ENCODE measurements at places on chromosomes 16 and 17.

DNA sequence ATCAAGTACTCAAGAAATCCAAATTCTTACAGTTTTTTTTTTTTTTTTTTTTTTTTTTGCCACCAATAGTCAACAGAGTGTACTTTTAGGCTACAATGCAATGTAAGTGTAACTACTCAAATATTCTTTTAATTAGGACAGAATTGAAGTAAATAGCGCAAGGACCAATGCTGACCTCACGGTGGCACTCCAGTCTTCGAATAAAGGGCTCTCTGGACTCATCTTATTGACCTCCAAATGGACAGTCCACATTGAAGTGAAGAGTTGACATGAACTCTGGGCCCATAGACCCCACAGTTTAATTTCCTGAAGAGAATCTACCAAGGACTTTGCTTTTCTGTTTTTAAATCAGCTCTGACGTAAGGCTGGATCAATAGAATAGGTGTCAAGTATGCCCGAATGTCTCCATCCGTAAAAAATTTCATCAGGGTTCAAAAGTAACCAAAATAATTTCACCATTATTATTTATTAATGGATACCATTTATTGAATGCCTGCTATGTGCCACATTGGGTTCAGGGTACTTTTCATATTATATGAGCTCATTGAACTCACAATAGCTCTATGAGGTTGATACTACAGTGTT lies 7.3 kb upstream of the DDX52 start:
- DNase-seq = peak; percentile 32

DNA sequence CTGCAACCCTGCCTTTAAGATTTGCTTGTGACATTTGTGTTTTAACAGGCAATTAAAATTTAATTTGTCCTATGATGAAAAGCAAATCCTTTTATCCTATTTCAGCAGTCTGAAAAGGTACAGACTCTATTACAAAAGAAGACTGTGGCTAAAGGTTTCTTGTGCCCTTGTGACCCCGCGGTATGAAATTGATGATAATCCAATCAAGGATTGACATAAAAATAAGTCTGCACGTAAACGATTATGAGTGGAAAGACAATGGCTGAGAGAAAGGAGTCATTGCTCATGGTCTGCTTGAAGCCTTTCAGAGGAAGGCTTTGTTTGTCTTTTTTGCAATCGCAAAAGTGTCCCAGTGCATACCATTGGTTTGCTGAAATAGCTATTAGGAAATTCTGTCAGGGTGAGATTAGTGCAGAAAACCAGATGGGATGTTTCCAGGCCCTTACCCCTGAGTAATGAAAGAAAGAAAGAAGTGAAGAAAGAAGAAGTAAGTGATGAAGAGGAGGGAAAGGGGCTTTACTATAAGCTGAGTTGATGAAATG lies 867.8 kb upstream of the CDH8 start:
- DNase-seq = peak; percentile 61

DNA sequence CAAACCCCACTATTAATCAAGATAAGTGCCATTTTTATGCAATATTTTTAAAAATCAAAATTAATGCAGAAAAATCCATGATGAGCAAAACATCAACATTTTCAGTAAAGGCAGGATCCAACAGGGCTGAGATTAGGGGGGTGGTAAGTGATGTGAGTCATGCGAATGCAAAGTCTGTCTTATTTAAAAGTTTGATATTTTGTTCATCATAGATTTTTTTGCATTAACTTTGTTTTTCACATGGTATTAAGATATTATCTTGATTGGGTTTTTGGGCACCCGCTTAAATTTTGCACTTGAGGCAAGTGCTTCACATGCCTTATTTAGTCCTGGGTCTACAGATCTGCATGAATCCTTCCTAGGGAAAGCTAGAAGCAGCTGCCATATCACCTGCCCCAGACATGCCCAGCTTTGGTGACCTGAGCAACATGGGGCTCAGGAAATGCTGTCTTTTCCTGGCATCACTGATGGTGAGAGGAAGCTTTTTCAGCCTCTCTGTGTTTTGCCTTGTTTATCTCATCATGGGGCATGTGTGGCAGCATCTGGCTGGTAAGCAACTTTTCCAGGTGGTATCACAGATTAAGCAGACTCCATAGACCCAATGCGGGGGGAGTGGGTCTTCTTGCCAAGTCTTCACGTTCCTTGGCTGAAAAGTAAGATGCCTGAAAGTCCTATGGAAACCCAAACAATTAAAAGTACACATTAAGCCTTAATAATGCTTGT lies 57.6 kb upstream of the NFAT5 start:
- no peak for DNase-seq

GRCh38 chr17:74387365-74388218 lies 20.3 kb downstream of the GPR142 start:
- DNase-seq = no peak

- no peak for DNase-seq
Observed at GRCh38 chr16:51248217-51248616, 97.1 kb upstream of the SALL1 start.

GRCh38 chr16:56388209-56388608 lies 37.1 kb downstream of the AMFR start:
- no peak for DNase-seq

- DNase-seq = no peak
Observed at GRCh38 chr16:69894676-69895075, 56.5 kb upstream of the CLEC18A start.

DNA sequence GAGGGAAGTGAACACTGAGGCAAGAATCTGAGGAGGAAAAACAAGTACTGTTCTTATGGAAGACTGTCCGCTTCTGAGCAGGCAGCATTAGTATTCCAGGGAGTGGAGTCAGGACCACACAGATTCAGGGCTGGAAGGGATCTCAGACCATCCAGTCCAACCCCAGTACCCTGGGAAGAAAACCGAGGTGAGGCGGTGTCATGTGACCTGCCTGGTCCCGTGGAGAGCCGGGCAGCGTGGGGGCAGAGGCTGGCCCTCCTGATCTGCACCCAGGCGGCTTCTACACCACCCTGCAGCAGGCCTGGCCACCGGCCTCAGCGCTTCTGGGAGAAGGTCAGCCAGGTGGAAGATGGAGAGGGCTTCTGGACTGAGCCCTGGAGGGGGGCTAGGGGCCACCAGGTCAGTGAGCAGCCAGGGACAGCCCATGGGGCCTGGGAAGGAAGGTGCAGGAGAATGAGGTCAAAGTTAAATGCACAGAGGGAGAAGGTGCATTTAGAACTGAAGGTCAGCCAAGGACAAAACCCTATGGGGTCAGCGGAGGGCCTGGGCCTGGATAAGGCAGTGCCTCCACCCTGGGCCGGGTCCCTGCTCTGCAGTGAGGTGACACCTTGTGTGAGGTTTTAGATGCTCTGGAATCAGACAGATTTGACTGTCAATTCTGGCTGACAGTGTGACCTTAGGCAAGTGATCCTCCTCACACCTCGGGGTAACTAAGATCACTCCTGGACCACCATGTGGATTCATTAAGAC lies 45.9 kb downstream of the VAC14 start:
- DNase-seq = no peak

DNA sequence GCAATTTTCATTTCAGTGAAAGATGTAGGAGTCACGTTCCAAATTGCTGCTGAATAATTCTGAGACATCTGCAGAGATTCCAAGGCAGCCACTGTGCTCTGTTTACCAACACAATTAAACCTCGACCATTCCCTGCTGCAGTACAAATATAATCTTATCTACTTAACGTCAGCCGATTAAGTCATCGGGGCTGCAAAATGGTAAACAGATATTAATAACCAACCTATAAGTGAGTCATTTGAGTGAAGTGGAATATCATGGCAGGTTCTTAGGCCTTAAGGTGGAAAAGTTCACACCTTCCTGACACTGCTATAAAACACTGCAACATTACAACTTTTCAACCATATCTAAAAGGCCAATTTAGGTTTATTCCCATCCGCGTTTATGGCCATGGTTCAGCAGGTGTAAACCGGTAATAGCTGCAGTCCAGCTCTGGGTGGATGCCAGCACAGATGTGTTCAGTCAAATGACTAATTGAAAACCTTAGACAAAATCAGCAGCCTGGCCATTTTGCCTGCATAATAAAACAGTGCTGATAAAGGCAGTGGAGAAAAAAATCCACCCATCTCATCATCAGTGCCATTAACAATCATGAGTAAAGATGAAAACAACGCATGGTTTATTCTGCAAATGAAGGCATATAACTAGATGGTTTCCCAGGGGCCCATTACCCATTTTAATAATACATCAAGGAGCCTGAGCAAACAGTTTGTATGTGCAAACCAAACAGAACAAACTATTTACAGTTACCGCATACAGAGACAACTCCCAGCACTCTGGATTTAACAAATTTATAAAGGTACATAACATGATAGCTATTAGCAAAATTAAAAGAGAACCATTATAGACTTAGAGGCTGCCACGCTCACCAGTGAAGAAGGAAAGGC lies 202.9 kb upstream of the IRX3 start:
- no peak for DNase-seq

DNA sequence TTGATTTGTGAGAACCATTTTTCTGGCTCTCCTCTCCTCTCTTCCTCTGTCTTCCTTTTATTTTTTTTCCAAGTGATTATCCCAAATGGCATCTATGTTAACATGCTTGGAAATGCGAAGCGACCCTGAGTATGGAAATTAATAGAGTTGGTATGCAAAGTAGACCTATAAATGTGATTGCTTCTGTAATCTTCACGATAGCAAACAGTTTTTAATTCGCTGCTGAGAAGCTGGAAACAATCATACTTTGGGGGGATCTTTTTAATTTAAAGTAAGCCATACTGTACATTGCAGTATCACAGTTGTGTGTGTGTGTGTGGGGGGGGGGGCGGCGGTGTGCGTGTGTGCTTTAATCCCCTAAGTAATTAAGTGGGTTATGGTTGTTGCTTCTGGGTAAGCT lies 233.3 kb downstream of the CDH13 start:
- DNase-seq = no peak

DNA sequence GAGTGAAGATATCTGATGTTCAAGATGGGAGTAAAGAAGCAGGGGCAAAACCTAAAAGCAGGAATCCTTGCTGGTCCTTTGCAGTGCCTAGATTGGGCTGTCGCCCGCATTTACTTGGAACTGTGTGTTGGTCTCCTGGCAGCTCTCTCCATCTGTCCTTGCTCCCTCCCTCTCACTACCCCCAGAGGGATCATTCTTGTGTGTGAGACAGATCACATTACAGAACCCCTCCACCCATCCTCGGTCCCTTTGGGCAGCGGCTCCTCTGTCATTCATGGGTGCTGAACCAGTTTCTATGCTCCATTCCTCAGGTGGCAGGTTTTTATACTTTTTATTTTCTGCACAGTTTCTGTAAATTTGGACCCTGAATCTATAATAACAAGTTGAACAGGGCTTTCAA lies 99.4 kb upstream of the MYOCD start:
- DNase-seq = no peak

GRCh38 chr17:73521376-73521775 lies 122.9 kb downstream of the SDK2 start:
- no peak for DNase-seq

DNA sequence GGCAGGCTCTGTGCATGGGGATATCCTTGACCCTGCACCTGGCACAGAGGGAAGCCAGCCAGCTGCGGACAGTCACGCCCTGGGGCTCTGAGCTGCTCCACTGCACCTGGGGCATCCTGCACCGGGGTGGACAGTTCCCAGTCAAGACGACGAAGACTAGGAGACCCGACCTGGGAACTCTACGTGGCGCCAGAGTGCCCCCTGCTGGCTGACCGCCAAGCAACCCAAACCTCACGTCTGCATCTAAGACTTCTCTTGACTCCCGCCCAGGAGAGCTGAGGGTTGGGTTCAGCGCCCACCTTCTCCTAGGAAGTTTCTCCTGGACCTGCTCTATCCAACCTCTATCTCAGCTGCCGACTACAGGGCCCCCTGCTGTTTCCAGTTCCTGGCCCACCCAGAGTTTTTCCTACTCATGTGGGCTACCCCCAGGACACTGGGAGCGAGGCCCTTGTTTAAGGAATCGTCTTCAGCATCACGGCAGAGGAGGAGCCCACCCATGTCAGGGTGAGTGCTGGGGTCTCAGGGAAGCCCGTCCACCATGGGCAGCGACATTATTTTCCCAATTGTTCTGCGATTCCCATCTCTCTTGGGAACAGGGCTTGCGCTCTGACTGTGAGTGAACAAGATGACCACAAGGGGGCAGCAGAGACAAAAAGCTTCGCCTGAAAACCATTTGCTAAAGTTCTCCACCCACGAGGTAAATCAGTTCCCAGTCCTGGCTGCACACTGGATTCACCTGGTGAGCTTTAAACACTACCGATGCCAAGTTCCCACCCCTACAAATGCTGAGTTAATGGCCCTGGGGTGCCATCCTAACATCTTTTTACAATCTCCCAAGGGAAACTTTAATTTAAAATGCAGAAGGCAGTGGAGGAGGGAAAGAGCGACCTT lies 29.3 kb downstream of the TLE7 start:
- DNase-seq = peak; percentile 69

DNA sequence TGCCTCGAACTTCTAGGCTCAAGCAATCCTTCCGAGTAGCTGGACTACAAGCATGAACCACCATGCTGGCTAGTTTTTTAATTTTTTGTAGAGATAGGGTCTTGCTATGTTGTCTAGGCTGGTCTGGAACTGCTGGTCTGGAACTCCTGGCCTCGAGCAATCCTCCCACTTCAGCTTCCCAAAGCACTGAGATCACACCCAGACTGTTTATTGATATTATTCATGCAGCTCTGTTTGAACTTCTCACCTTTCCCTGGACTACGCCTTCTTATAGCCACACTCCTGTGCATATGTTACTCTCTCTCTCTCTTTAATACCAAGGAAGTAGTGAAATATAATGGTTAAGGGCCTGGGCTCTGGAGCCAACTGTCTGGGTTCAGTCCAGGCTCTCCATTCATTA lies 4.6 kb downstream of the COG7 start:
- no peak for DNase-seq

DNA sequence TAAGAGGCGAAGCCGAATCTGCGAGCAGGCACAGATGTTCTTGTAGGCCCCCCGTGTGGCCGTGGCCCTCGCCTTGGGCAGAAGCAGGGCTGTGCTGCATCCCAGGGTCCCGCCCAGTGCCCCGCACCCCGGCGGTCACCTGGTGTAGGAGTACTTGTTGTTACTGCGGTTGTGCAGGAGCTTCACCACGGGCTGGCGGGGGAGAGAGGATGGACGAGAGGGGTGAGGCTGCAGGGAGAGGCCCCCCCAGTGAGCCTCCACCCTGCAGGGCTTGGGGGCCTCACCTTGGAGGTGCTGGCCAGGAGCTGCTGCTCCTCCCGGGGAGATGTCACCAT lies 11.4 kb downstream of the ASPHD1 start:
- no peak for DNase-seq

- DNase-seq = no peak
Observed at GRCh38 chr16:65178151-65178550, 56.3 kb upstream of the CDH11 start.

GRCh38 chr16:63652091-63652490 lies 1469.8 kb downstream of the CDH11 start:
- DNase-seq = no peak

Measured in SK-N-DZ (cell line).